ENCODE measurements at places on chromosomes 6 and 20. TPM values are rescaled to one million over a fixed set of nuclear protein-coding genes. Genes with fewer than 3 reads are reported as not detected.

DNA sequence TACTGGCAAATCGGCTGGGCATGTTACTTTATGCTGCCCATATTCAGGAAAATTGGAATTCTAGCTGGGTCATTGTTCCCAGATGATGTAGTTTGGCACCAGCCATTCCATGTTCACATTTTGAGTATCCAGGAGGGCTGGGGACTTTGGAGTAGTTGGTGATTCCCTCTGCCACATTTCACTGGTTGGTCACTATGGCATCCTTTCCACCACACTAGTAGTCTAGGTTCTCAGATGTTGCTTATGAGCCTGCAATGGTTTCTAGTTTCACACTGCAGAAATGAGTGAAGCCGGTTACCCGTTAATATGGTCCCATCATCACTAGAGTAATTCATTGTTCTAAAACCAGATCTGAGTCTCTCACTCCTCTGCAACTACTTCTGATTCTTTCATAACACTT, 4.6 kb downstream of the PTPN1 start:
- DNase-seq = no peak

DNA sequence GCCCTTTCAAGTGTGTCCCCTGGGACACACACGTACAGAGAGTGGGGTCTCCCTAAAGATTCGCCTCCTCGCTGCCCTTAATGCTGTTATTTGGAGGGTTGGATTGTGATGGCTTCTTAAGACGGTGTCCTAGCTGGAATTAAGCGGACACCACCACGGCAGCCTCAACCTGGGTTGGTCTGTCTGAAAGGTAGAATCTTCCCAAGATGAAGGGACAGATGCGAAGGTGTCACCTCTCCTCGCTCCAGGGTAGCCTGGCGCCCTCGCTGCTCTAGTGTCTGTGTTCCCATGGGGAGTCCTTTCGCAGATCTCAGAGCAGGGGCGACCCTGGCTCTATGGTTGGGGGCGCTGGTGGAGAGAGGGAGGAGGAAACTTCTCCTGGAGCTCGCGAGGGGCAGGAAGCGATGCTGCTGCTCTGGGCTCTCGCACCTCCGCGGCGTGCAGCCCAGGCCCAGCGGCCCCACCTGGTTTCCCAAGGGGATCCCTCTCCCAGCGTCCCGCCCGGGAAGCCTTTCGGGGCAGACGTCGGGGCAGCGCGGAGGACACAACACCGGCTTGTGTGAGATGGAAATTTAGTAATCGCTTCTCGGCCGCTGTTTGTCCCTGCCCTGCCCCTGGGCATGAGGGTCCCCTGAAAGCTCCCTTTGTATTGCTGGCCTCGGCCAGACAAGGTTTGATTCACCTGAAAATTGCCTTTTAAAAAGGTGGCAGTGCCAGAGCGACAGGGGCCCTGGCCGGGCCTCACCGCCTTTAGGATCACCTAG, 1.7 kb downstream of the RSPO3 start:
- no peak for DNase-seq

DNA sequence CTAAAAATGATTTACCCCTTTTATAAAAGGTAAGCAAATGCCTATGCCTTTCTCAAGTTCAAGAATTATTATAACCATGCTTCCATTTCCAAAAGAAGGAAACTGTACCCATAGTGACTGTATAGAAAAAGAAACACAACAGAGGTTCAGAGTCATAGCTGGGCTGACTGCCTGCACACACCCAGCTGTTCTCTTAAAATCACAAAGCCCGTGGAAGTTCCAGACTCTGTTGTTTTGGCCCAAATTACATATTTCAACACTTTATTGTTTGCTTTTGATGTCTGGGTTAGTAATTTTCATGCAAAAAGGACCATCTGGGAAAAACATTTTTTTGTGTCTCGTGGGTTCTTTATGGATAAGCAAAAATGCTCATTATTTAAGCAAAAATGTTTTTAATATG, 99.2 kb downstream of the LCA5 start:
- DNase-seq = no peak

- peak; percentile 95 for DNase-seq
These were observed 97.4 kb downstream of the OR2B2 start for GRCh38 chr6:27814665-27815424.

DNA sequence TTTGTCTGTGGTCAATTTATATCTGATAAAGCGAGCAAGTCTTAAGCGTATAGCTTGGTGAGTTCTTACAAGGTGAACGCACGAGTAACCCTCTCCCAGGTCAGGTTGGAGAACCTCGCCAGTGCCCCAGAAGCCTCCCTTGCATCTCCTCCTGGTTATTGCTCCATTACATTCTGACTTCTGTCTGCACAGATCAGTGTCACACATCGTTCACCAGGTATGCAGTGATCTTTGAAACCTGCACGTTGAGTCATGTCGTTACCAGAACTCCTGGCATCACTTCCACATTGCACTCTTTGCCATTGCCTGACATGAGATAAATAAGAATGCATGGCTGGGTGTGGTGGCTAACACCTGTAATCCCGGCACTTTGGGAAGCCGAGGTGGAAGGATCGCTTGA, 44.2 kb downstream of the AKAP12 start:
- peak; percentile 24 for DNase-seq

- no peak for DNase-seq
These were observed 117.8 kb upstream of the NEDD9 start for GRCh38 chr6:11350294-11350693.

TRIM31 gene
- not detected for total RNA-seq

DEF6 gene
- 0.65 TPM for total RNA-seq

TCF15 gene
- total RNA-seq = 0.87 TPM

MCHR2 gene
- total RNA-seq = not detected

DNA sequence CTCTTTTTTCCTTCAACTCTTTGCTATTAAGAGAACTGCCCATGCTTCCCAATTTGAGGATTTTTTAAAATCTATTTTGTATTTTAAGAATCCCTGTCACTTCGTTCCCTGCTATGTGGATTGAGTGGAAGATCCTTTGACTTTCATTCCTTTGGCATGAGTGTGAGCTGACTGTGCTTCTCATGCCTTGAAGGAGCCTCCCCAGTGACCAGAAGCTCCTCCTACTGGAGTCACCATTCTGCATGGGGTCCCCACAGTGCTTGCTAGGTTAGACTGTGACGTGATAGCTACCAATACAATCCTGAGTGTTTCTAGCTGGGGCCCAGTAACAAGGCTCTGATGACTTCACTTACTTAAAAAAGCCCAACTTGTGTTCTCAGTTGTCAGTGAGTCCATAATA, 104.4 kb upstream of the LAMP5 start:
- DNase-seq = peak; percentile 5

DNA sequence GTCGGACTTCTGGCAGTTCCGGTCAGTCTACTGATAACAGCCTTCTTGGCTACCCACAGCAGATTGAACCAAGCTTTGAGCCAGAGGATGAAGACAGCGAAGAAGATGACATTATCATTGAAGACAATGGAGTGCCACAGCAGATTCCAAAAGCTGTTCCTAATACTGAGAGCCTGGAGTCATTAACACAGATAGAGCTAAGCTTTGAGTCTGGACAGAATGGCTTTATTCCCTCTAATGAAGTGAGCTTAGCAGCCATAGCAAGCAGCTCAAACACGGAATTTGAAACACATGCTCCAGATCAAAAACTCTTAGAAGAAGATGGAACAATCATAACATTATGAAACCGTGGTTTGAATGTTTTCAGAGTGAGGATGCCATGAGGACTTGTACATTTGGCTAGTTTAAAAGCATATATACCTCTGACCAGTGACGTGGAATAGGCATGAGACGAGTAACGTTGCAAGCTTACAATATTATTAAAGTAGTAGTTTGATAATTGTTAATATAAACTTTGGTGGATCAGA, 18.8 kb downstream of the PARD6B start:
- no peak for DNase-seq

DNA sequence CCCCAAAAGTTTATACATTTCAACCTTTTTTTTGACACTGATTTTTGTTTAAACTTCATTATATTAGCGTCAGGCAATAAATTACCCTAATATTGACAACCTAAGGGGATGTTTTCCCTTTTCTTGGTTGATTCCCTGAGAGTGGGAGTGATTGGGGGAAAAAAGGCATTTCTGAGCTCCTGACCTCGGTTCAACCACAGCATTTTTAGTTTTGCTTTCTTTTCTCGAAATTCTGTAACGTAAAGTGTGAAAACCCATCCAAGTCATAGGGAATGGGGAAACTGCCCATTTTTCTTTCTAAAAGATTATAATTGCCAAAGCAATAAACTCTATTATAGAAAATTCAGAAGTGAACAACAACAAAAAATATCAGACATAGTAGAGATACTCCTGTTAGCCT, 67.9 kb upstream of the SPACA1 start:
- DNase-seq = no peak

DNA sequence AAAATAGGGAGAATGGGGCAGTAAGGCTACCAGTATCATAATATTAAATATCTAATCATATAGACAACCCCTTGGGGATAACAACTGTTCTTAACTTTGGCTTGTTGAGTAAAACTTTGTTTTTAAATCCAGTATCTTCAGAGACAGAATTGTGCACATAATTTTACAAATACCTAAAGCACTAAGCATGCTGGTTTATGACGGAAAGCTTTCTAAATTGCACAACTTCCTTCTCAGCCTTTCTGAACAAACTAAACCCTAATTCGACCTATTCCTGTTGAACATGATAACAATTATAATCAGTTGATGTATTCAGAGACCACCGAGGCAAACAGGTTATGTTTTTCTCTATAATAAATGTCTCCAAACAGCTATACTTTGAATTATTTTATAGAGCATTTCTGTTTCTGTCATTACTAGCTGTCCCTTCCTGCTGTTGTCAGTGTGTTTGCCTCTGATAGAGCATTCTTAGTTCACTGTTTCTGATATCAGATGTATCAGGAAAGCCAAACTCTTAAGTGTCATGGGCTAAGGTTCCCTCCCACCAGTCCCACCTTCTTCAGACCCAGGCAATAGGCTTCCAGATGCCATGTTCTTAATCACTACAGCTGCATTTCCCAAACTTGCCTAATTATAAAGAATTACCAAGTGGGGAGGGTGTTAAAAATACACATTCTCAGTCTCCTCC, 8.7 kb downstream of the ZHX3 start:
- DNase-seq = peak; percentile 14

ULBP3 gene
- total RNA-seq = 2.4 TPM

GRCh38 chr6:21371676-21372171, 221.8 kb upstream of the SOX4 start:
- no peak for DNase-seq

- DNase-seq = no peak
These were observed 71.1 kb upstream of the RUNX2 start for GRCh38 chr6:45256697-45257695.

DNA sequence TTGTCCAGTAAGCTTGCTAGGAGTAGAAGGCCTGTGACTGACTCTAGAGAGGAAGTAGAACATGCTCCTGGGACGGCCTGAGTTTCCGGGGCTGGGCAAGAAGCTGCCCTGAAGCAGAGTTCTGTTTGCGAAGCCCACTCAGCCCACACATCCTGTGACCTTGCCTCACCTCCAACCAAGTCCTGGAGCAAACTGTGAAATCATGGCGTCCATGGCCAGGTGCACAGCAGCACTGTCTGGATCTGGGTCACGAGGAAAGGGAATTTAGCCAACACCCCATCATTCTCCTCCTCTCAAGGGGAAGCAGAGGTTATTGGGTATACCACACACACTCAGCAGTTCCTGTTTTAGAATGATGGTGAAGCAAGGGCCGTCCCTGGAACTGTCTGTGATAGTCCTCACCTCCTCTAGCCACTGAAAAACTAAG, 87.5 kb downstream of the CRYBG1 start:
- DNase-seq = peak; percentile 21

DNA sequence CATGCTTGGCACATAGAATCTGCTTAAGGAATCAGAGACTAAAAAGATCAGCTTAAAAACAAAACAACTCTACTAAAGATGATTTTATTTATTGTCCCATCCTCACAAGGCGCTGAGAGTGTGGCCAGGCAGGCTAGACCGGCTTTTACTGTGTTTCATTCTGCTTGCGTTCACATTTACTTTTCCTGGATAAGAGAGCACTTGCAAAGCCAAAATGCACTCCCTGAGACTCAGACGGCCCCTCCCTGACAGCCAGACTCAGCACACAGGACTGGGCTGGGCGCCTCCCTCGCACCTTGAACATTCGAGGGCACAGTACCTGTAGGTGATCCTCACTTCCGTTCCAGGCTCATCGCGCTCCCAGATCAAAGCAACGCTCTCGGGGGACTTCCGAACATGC, 10.2 kb downstream of the ACSS1 start:
- no peak for DNase-seq

MOCS1 gene
- total RNA-seq = 8.1 TPM

- DNase-seq = no peak
These were observed 46.6 kb downstream of the TPBG start for GRCh38 chr6:82410151-82410648.

SPATA25 gene
- 0.44 TPM for total RNA-seq

Data from lung microvascular endothelial cell (primary cell).